Activated CD8-positive, alpha-beta memory T cell treated with anti-CD3 and anti-CD28 coated beads, Interleukin-2, amount 50 U/mL, for 48 hours (primary cell): ENCODE measurements at places on chromosomes 7 and 10.

DNA sequence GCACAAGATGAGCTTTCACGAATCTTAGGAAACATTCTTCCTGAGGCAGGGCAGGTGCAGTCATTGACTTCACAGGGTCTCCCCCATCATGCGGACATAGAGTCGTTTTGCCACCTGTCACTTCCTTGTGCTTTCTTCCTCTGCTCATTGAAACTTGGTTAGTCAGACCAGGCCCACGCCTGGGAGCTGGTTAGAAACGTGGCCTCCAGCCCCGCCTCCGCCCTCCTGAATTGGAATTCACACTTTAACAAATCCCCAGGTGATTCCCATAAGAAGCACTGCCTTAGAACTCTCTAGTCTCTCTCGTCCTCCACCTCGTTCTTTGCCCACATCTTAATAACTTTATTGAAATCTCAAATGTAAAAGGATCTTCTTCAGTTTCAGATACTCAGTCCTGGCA, 265.5 kb upstream of the FZD8 start:
- DNase-seq: no peak

GRCh38 chr7:105376908-105377533, 11.7 kb downstream of the SRPK2 start:
- DNase-seq: no peak

DNA sequence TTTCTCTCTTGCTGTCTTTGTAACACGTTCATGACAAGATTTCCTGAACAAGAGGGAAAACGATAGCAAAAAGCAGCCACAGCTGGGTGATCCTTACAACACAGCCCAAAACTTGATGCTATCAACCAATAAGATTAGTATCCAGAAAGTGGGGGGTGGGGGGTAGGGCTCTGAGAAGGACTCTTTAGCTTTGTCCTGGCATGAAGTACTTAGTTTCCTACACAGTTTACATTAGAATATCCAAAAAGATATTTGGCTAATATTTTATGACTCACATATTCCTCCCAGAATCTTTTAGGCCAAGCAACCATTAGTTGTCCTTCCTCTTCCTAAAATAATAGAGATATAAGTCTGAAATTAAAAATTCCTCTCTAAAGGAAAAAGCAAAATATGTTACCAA, 22.9 kb upstream of the LRRC17 start:
- DNase-seq: no peak

DNA sequence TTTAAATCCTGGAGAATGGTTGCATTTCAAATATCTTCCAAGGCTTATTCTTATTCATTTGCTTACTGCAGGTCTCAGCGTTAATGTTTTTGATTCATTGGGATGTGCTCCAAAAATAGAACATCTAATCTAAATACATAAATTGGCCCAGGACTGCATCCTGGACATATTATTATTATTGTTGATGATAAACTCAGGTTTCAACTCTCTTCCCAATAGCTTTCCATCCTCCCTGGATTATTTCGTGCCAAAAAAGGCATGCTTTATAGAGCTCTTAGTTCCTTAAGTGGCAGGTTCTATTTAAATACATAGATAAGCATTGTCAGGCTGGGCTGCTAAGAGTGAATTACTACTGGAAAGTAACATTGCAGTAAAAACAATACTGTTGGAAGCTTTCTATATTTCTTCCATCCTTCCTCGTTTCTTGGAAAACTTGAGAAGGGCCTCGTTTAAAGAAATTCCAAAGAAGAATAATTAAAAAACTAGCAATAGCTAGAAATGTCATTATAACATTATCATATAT, 14.7 kb upstream of the PRKAR2B start:
- no peak for DNase-seq

DNA sequence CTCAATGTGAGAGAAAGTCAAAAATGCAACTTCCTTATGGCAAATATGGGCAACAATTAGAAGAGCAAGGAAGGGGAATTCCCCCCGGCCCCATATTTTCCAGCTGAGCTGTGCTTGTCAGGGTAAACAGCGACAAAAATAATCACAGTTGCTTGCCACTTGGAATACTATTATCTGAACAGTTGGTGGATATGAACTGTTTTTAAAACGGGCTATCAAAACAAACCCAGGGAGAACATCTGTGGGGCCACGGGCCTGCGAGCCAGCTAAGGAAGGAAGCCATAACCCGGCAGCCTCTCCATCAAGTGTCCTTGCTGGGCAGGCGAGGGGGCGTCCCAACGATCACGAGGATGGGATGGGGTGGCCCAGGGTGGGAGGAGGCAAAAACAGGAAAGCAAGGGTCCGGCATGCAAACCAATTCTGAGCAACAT, 228.4 kb downstream of the ARHGAP12 start:
- DNase-seq: no peak

- DNase-seq: no peak
Observed at GRCh38 chr7:34550996-34551395, 107.0 kb upstream of the NPSR1 start.

GRCh38 chr10:50600286-50600685, 23.5 kb downstream of the SGMS1 start:
- no peak for DNase-seq

DNA sequence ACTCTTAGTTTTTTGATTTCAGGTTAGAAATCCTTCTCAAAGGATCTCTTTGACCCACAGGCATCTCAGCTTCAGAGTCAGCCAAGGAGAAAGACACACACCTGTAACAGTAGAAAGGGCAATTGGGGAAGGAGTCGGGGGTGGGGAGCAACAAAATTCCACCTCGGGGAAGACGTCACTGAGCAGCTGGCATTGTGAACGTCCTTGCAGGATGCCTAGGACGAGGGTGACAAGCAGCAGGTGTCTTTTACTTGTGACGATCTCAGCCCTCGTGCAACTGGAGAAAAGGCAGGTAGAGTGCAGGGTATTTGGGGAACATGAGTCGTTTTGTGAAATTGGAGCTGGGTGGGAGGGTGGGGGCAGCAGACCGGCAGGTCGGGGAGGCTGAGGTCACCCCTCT, 627.0 kb downstream of the ACTR3B start:
- DNase-seq: no peak

- no peak for DNase-seq
Observed at GRCh38 chr10:11720260-11720741, 21.9 kb upstream of the ECHDC3 start.

DNA sequence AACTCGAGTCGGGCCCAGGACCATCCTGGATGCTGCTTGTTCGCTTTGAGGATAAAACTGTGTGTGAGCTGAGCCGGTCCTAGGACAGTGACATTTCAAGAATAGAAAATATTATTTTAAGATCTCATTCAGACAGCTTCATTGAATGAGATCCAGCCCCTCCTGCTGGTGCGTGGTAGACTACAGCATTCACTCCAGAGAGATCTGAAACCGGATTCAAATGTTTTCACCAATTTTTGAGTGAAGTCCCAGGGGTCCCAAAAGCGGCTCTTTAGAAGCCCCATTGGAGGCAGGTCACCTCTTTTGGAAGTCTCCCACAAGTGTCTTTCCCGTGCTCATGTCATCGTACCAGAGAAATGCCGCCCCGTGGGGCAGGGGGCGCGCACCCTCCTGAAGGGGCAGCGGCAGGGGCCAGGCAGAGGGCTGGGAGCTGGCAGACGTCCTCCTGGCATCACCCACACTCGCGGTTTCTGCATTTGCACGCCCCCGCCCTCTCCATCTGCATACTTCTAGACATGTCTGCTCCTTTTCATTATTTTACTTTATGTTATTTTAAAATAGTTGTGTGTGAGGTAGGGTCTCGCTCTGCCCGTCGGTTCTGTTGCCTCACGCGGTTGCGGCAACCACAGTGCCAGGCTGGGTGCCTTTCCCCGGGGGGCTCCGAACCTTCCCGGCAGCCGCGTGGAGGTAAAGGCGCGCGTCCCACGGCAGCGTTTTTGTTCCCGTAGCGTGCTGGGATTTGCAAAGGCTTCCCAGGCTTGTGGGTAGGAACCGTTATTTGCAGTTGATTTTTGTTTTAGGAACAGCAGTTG, 52.3 kb upstream of the DPYSL4 start:
- DNase-seq: no peak

DNA sequence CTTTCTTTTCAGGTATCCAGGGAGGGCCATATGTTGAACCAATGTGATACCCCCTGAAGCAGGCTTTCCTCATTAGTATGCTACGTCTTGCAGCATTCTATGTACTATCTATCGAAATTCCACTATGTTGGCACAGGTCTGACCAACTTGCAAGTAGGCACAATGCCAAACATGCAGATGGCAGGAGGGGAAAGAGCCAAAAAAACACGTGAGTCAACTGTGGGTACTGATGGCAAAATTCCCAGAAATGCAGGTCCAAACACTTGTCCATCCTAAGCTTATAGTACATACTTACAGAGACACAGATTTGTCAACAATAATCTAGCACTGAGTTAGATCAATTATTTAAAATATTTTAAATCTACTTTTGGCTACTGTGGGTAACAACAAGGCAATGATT, 394.9 kb downstream of the DGKB start:
- no peak for DNase-seq

DNA sequence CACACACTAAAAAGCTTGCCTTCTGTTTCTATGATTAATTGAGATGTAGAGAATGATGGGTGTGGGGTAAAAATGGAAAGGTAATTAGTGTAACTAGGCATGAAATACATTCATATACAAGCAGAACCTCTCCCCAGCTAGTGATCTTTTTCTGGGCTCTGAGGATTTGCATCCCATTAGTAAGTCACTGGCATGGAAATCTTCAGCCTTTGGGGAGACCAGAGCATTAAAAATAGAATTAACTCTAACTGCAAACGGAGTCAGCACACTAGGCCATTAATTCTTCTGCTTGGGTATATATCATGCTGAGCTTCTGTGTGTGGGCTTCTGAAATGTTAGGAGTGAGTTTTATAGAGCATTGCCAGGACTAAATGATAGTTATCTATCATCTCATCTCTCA, 128.9 kb downstream of the HDAC9 start:
- no peak for DNase-seq
